ENCODE measurements at places on chromosomes 1 and 21. TPM values are rescaled to one million over a fixed set of nuclear protein-coding genes. Genes with fewer than 3 reads are reported as not detected.

The KCNJ6 gene
- total RNA-seq: 0.09 TPM

DNA sequence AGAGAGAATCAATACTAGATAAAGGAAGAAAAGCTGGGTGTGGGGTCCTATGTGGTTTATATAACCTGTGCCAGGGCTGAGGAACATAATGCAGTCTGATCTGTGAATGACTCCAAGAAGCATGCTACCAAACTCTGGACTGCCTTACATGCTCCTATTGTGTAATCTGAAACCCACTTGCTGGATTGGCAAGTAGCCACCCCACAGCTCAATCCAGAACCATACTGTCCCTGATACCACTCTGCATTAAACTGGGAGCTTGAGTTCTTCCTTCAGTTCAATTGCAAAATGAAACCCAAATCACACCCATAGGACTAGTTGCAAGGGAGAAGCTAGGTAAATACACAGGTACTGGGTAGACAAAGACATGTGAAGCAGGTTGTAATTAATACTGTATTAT, 115.4 kb upstream of the NEGR1 start:
- DNase-seq: no peak

- no peak for DNase-seq
Observed at GRCh38 chr1:10591010-10591409, 116.3 kb downstream of the PEX14 start.

GRCh38 chr1:186564582-186564981, 103.7 kb upstream of the PDC start:
- DNase-seq: no peak

- no peak for DNase-seq
Observed at GRCh38 chr1:30191154-30191702, 532.2 kb downstream of the MATN1 start.

DNA sequence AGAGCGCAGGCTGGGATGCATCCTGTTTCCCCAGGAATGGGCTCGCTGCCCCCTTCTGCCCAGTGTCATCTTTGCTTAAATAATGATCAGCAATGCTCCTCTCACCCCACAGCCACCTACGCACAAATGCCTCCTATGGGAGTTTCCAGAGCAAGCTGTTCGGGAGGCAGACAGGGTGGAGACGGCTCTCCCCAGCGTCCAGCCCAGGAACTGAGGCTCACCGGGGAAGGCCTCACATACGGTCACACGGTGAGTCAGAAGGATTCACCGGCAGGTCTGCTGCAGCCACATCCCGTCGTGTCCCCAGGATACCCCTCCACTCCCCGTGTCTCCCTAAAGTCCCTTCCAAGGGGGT, 40.3 kb upstream of the RUNX3 start:
- DNase-seq: no peak

GRCh38 chr1:78570539-78570938, 49.7 kb upstream of the IFI44L start:
- no peak for DNase-seq

Data from lower lobe of right lung (tissue), 2 donors.